Immature natural killer cell (primary cell): ENCODE measurements at places on chromosomes 12 and 14.

GRCh38 chr12:44771485-44772021 lies 104.6 kb downstream of the NELL2 start:
- no peaks in the 10 kb centered on the region for H3K4me1 ChIP-seq
- no peak for DNase-seq
- peaks cover 2% of the 10 kb centered on the region for H3K27me3 ChIP-seq
- no peaks in the 10 kb centered on the region for H3K36me3 ChIP-seq
- H3K4me3 ChIP-seq: no peak overlapping the region

DNA sequence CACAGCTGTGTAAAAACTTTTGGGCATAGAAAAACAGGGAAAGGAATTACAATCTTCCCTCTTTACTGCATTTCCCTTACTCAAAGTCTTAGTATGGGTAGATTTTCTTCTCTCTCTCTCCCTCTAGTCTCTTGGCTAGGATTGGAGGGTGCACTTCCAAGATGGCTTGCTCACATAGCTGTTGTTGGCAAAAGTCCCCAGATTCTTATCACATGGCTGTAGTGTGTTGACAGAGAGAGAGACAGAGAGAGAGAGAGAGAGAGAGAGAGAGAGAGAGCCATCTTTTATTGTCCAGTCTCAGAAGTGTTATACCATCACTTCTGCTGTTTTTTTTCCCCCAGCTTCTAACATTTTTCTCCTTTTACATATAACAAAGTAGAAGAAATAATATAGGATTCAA lies 6.3 kb upstream of the OR4E2 start:
- peaks cover 15% of the 10 kb centered on the region for H3K27me3 ChIP-seq
- no peaks in the 10 kb centered on the region for H3K4me1 ChIP-seq
- H3K36me3 ChIP-seq: no peaks in the 10 kb centered on the region
- no peak overlapping the region for H3K27ac ChIP-seq
- no peak overlapping the region for H3K4me3 ChIP-seq

- H3K27me3 ChIP-seq: peaks cover 3% of the 10 kb centered on the region
- no peak overlapping the region for H3K27ac ChIP-seq
- DNase-seq: no peak
- no peaks in the 10 kb centered on the region for H3K36me3 ChIP-seq
- no peak overlapping the region for H3K4me3 ChIP-seq
Measured at GRCh38 chr14:57957441-57957840, 91.5 kb upstream of the SLC35F4 start.

DNA sequence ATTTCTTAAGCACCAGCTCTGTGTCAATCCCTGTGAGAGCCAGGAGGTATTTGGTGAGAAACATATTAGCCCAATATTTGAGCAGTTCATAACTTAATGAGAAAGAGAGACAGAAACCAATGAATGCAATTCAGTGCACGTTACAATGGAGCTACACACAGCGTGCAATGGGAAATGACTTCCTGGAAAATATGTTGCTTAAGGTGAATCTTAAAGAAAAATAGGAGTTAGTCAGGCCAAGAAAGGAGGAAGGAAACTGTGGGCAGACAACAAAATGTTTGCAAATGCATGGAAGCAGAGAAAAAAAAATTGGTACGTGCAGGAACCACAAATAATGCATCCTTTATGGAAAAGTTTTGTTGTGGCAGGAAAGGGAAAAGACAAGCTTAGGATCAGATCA lies 481.7 kb downstream of the BCAT1 start:
- no peaks in the 10 kb centered on the region for H3K36me3 ChIP-seq
- no peaks in the 10 kb centered on the region for H3K27me3 ChIP-seq
- H3K27ac ChIP-seq: no peak overlapping the region
- DNase-seq: no peak

GRCh38 chr12:96103067-96103644 lies 67.8 kb upstream of the LTA4H start:
- DNase-seq: no peak
- no peaks in the 10 kb centered on the region for H3K36me3 ChIP-seq
- H3K27ac ChIP-seq: no peak overlapping the region
- no peak overlapping the region for H3K4me3 ChIP-seq

- H3K36me3 ChIP-seq: no peaks in the 10 kb centered on the region
- peaks cover 4% of the 10 kb centered on the region for H3K27me3 ChIP-seq
- no peak for DNase-seq
- no peak overlapping the region for H3K27ac ChIP-seq
Measured at GRCh38 chr12:118922405-118922804, 58.9 kb upstream of the SRRM4 start.

- no peak for DNase-seq
- no peak overlapping the region for H3K27ac ChIP-seq
- no peaks in the 10 kb centered on the region for H3K36me3 ChIP-seq
- no peak overlapping the region for H3K4me3 ChIP-seq
- no peaks in the 10 kb centered on the region for H3K4me1 ChIP-seq
Measured at GRCh38 chr14:101017209-101017608, 113.7 kb upstream of the RTL1 start.

DNA sequence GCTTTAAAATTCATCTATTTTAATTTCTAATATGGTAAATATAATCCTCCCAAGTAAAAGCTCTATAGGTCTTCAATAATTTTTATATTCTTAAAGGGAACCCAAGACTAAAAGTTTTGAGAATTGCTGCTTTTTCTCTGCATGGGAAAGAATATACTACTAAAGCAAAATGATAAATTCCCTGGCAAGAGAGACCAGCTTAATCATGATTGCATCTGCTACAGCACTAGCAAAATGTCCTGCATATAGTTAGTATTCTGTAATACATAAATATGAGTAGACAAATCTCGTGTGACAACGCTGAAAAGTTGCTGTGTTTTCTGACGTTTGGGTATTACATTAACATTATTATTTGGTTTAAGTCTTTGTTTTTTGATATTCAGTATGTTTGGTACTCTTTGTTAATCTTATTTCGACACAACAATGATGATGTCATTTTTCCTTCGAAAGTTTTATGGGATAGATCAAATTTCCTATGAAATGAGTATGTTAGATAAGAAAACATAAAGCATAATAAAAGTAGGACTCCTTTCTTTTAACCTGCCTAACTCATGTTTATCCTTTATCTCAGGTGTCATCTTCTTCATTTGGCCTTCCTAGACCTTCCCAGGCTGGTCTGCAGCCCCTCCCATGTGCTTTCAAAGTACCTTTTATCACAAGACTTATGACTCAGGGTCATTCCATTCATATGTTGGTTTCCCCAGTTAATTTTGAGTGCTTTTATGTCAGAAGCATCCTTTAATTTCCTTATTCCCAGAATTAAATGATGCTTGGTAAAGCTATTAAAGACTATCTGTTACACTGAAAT lies 321.9 kb downstream of the RAD51B start:
- peaks cover 21% of the 10 kb centered on the region for H3K4me1 ChIP-seq
